ENCODE measurements at places on chromosomes 4 and X. TPM values are rescaled to one million over a fixed set of nuclear protein-coding genes. Genes with fewer than 3 reads are reported as not detected.
A peak's percentile ranks its signal among the peaks of the same experiment; 100 is the strongest.

DNA sequence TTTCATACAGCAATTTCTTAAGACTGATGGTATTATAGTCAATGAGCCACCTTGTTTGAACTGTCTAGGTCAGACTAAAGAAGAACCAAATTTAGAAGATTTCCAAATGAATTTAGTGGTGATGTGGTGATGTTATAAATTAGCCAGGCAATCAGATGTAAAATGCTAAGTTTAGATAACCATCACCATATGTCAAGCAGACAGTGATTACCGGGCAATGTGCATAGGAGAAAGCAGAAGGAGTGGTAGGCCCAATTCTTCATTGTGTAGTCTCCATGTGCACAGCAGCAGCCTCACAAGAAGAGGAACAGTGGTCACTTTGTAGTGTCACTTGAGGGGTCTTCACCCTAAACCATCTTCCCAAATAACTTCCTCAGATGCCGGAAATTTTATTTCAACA is 198.8 kb downstream of the ANTXR2 start:
- DNase-seq, result no peak

DNA sequence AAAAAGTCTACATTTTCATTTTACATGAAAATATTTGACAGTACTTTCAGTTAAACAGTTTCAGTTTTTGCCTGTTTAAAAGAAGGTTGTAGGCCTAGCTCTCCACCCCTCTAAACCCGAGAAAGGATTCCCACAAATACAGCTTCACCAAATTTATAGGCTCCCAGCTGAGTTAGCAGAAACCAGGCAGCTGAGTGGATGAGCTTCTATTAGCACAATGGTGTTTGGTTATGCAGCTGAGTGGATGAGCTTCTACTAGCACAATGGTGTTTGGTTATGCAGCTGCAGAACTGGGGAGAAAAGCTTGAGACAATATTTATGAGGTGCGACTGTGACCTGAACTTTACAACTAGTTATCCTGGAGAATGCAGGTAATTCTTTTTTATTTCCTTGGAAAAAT is 36.6 kb upstream of the PAQR3 start:
- DNase-seq, result no peak

GRCh38 chr4:182808673-182809416 is 108.3 kb downstream of the DCTD start:
- DNase-seq, result no peak

DNA sequence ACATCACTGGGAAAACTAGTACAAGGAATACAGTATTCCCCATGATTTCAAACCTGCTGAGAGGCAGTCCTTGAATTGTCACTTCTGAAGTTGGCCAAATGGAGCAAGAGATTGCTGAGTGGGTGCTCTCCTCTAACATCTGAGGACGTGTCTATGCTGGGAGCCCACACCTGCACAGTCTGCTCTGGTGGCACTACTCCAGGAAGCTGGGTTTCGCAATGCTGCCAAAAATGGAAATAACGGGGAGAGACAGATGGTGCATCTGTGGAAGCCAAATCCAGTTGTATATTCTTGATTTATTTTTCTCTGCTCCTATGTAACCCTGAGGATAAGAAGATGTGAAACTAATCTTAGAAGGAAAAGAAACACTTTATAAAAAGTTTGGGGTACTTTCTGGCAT is 240.1 kb upstream of the CTSO start:
- peak; percentile 65 for DNase-seq

- DNase-seq, result no peak
Observed at GRCh38 chrX:30821116-30821515, 67.9 kb downstream of the TAB3 start.

- no peak for DNase-seq
Observed at GRCh38 chrX:97322401-97322800, 438.7 kb downstream of the RPA4 start.

DNA sequence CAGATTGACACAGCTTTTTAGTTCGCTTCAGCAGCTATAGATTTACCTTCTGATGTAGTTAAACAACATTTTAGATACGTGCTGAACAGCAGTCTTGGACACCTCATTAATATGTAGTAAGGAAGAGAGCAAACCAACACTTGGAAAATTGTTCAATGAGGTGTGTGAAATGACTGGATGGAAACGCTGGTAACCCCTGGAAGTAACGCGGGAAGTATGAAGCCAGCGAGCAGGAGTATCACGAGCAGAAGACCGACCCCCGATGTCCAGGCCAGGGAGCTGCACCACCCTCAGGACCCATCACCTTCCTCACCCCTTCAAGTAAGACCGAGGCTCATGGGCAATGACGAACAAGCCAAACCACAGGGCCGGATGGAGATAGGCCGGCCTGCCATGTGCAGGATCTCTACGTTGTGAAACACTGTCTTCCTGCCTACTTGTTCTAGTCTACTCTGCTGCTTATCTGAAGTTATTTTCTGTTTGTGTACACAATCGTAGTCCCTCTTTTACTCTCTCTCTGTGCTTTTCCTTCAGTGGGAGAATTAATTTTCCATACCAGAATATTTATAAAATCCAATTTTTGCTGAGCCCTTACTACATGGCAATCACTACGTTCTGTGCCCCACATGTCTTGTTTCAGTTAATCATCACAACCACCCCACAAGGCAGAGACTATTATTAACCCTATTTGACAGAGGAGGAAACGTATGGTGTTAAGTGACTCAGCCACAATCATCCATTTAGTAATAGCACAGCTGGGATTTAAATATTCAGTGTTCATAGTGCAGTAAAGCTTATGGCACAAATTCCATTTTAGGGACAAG is 221.7 kb downstream of the APBB2 start:
- no peak for DNase-seq

GRCh38 chr4:3305610-3306371 is 13.0 kb downstream of the RGS12 start:
- no peak for DNase-seq

DNA sequence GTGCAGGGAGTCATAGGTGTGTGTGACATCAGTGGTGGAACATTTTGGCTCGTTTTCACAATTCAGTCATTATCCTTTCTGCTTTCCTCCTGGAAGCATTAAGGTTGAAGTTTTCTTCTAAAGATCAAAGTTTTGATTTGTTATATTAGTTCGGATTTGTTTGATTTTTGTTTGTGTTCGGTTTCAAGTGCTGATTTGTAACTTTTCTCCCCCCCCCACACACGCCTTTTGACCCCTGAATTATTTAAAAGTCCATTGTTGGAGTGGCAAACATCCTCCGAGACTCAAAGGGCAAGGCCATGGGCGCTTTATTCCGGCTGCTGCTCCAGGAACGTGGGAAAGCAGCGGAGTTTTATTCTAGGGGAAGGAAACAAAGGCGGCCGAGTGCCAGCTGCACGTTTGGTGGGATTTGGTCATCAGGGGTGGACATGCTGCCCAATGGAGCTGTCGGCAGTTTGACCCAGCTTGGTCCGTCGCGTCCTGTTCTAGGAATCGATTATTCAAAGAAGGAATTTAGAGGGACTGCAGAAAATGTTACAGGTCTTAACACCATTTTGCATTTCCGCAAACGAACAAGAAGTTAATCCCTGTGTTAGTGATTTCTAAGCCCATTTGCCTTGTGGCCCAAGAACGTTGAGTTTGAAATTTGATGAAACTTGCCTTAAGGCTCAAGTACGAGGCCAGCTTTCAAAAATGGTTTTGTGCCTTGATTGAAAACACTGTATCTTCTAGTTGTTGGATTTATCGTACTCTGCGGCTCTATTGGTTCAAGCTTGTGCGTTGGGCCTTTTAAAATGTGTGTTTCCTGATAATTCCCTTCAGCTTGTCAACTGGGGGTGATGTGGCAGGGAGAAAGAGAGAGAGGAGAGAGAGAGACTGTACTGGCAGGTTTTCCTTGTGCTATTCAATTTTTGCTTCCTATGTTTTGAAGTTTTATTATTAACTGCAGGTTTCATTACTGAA is 565 bp upstream of the ZNF41 start:
- peak; percentile 21 for DNase-seq

DNA sequence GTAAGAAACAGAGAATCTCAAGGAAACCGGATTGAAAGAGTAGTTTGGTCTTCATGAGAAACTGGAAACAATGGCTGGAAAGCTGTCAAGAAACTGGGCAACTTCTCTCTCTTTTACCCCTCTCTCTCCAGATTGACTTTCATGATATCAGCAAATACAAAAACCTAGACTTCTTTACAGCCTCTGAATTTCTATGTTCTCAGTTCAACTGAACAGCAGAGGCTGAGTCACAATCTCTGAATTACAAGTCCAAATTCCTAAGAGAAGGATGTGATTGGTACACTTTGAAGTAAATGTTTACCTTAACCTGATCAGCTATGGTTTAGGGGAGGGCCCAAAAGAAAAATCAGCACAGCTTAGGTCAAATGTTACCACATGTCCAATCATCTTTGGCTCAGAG is 974.9 kb downstream of the RPA4 start:
- DNase-seq, result no peak

DNA sequence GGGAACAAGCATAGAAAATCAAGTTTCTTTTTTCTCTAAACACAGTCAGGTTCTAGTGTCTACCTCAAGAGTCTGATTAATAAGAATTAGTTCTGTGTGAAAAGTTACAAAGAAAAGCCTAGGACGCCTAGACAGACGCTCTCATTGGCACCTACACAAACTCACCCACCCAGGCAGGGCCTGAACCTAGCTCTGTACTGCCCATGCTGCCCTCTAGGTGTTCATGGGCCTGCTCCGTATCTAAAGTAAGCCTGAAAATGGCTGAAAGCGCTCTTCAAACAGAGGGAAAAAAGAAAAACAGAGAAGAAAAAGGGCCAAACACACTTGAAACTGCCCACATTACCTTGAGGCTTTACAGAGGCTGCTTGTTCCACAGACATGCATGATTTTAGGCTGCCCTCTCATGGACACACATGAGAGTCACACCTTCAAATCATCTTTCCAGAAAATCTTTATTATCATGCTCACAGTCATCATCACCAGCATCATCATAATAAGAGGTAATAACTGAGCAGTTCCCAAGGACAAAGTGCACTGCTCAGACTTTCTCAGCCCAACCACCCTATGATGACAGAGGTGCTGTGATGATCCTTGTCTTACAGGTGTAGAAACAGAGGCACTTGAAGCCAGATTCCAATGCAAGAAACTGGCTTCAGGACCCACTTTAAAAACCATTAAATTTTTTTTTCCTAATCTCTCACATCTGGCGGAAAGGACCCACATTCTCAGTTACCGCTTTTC is 49.6 kb downstream of the MAP7D2 start:
- DNase-seq, result peak; percentile 12

DNA sequence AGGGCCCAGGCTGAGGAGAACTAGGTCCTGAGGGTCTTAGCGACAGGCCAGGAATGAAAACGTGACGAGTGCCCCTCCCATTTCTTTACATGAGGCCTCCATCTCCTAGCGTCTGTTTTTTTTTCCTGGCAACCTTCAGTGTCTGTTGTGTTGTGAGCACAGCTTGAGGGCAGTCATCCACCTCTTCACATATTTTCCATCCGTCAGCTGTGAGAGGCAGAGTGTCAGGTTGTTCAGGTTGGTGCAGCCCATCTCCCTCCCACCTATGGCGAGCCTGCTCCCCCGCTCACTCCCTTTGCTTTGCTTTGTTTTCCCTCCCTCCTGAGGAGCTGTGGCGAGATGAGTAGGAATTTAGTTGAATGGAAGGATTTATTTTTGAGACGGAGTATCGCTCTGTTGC is 51.7 kb upstream of the CHRNA9 start:
- peak; percentile 19 for DNase-seq

- DNase-seq, result no peak
Observed at GRCh38 chr4:156751486-156751885, 220.1 kb downstream of the PDGFC start.

- no peak for DNase-seq
Observed at GRCh38 chrX:4935401-4935800, 1222.0 kb upstream of the PRKX start.

- DNase-seq, result no peak
Observed at GRCh38 chr4:177729681-177730080, 287.4 kb upstream of the AGA start.

GRCh38 chrX:17397074-17397473 is 22.1 kb downstream of the NHS start:
- no peak for DNase-seq

GRCh38 chrX:154325541-154325940 is 29.9 kb downstream of the TKTL1 start:
- no peak for DNase-seq

GRCh38 chr4:26130841-26131432 is 189.9 kb upstream of the RBPJ start:
- no peak for DNase-seq

DNA sequence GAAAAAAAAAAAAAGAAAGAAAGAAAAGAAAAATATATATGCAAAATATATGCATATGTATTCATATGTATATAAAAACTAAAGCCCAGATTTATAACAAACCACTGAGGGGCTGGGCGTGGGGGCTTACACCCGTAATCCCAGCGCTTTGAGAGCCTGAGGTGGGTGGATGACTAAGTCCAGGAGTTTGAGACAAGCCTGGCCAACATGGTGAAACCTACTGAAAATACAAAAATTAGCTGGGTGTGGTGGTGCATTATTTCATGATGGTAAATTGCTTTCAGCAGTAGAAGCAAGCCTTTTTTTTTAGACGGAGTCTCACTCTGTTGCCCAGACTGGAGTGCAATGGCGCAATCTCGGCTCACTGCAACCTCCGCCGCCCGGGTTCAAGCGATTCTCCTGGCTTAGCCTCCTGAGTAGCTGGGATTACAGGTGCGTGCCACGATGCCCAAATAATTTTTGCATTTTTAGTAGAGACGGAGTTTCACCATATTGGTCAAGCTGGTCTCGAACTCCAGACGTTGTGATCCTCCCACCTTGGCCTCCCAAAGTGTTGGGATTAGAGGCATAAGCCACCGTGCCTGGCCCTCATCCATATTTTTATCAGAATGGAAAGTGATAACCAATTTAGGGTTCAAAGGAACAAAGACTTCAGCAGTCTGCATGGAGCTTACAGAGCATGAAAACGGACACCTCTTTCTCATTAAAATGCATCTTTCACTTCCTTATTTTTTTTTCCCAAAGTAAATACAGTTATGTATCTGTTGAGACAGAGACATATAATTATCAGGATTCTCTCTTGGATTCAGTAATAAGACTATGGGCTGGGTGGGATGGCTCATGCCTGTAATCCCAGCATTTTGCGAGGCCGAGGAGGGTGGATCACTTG is 27.7 kb upstream of the MOB1B start:
- no peak for DNase-seq

GRCh38 chr4:142840516-142841123 is 5.5 kb downstream of the INPP4B start:
- peak; percentile 59 for DNase-seq

GRCh38 chr4:180134091-180134866 is 2108.9 kb upstream of the TENM3 start:
- peak; percentile 29 for DNase-seq

- no peak for DNase-seq
Observed at GRCh38 chrX:77453190-77453589, 6.0 kb downstream of the FGF16 start.

- DNase-seq, result no peak
Observed at GRCh38 chrX:70026112-70026850, 23.5 kb downstream of the AWAT2 start.

GRCh38 chr4:6439120-6439762 is 33.2 kb downstream of the PPP2R2C start:
- DNase-seq, result no peak

ZNF595 gene
- total RNA-seq, result 37.1 TPM

SRP72 gene
- 79.2 TPM for total RNA-seq

ARX gene
- not detected for total RNA-seq

FAM47A gene
- total RNA-seq, result not detected

EREG gene
- total RNA-seq, result 3.9 TPM

POLN gene
- total RNA-seq, result 8.4 TPM

CABS1 gene
- total RNA-seq, result 6.5 TPM

SHISA3 gene
- total RNA-seq, result 0.48 TPM

WDR17 gene
- total RNA-seq, result 7.2 TPM

RHOXF1 gene
- total RNA-seq, result not detected

BEND2 gene
- 1.9 TPM for total RNA-seq
